Tibial nerve (tissue), 4 donors: ENCODE measurements at places on chromosomes 16 and 17. TPM values are rescaled to one million over a fixed set of nuclear protein-coding genes. Genes with fewer than 3 reads are reported as not detected.

CLDN9 gene
- total RNA-seq, result not detected

GRCh38 chr17:81484195-81484979 is 28.2 kb downstream of the ACTG1 start:
- peak overlapping the region; percentile 45 for H3K4me3 ChIP-seq
- no peak overlapping the region for H3K27ac ChIP-seq
- H3K27me3 ChIP-seq, result no peaks in the 10 kb centered on the region
- H3K36me3 ChIP-seq, result no peaks in the 10 kb centered on the region
- peak; percentile 82 for DNase-seq

- no peak overlapping the region for H3K4me3 ChIP-seq
- DNase-seq, result no peak
- H3K27ac ChIP-seq, result no peak overlapping the region
- H3K4me1 ChIP-seq, result no peaks in the 10 kb centered on the region
- H3K36me3 ChIP-seq, result no peaks in the 10 kb centered on the region
Measured at GRCh38 chr16:35182043-35182677, 1722.7 kb downstream of the TP53TG3F start.

TBC1D3B gene
- total RNA-seq, result not detected

SOST gene
- total RNA-seq, result not detected

DNA sequence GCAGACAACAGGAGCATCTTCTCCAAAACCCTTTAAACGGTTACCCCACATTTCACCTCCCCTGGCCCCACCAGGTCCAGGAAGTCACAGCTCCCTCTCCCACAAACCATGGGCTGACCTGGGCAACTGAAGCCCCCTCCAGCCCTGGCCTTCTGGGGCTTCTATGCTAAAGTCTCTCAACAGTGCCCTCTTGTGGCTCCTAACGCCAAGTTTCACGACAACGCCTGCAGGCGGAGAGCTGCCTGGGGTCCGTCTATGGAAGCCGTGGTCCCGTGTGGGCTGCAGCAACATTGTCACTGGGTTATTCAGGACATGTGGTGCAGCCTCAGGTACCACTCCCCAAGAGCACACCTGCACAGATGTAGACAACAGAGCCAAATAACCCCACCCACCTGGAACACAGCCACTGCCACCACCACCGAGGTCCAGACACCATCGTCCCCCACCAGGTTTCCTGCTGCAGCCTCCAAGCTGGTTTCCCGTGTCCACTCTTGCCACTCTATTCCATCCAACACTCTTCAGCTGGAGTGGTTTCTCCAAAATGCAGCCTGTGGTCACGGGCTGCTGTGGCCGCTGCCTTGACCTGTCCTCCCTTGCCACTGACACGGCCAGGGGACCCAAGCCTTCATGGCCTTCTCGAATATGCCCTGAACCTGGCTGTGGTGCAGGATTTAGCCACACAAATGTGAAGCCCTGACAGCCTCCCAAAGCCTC is 19.1 kb downstream of the C16orf95 start:
- no peak for DNase-seq
- no peak overlapping the region for H3K27ac ChIP-seq
- H3K4me1 ChIP-seq, result peaks cover 5% of the 10 kb centered on the region
- no peaks in the 10 kb centered on the region for H3K36me3 ChIP-seq
- no peak overlapping the region for H3K4me3 ChIP-seq

GRCh38 chr16:83231729-83232128 is 576.0 kb upstream of the HSBP1 start:
- H3K4me3 ChIP-seq, result no peak overlapping the region
- no peak for DNase-seq
- no peaks in the 10 kb centered on the region for H3K27me3 ChIP-seq
- no peaks in the 10 kb centered on the region for H3K36me3 ChIP-seq
- H3K27ac ChIP-seq, result peak overlapping the region; percentile 36

GRCh38 chr16:15509593-15510535 is 75.5 kb downstream of the BMERB1 start:
- H3K27ac ChIP-seq, result no peak overlapping the region
- H3K4me1 ChIP-seq, result no peaks in the 10 kb centered on the region
- H3K27me3 ChIP-seq, result no peaks in the 10 kb centered on the region
- H3K36me3 ChIP-seq, result peaks cover 4% of the 10 kb centered on the region
- no peak overlapping the region for H3K4me3 ChIP-seq

DNA sequence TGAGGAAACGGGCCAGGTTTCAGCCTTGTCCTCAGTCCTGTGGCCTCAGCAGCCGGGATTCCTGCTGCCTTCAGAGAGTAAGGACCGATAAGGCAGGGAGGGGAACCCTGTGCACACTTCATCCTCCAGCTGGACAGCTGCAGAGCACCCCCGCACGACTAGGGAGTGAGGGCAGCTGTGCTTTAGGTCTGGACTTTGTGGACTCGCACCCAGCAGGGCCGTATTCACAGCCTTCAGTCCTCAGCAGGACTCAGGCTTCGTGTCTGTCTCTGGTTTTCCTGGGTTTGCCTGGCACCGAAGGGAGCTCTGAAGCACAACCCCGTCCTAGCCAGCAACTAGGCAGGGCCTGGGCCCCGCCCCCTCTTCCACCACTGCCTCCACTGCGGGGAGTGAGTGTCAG is 45.8 kb upstream of the CACNG5 start:
- H3K4me3 ChIP-seq, result no peak overlapping the region
- no peaks in the 10 kb centered on the region for H3K36me3 ChIP-seq
- H3K4me1 ChIP-seq, result no peaks in the 10 kb centered on the region
- H3K27ac ChIP-seq, result peak overlapping the region; percentile 54
- DNase-seq, result no peak

GRCh38 chr17:55437159-55437605 is 15.5 kb upstream of the MMD start:
- no peak overlapping the region for H3K27ac ChIP-seq
- no peak overlapping the region for H3K4me3 ChIP-seq
- H3K4me1 ChIP-seq, result no peaks in the 10 kb centered on the region

FBXO39 gene
- total RNA-seq, result 0.21 TPM

DNA sequence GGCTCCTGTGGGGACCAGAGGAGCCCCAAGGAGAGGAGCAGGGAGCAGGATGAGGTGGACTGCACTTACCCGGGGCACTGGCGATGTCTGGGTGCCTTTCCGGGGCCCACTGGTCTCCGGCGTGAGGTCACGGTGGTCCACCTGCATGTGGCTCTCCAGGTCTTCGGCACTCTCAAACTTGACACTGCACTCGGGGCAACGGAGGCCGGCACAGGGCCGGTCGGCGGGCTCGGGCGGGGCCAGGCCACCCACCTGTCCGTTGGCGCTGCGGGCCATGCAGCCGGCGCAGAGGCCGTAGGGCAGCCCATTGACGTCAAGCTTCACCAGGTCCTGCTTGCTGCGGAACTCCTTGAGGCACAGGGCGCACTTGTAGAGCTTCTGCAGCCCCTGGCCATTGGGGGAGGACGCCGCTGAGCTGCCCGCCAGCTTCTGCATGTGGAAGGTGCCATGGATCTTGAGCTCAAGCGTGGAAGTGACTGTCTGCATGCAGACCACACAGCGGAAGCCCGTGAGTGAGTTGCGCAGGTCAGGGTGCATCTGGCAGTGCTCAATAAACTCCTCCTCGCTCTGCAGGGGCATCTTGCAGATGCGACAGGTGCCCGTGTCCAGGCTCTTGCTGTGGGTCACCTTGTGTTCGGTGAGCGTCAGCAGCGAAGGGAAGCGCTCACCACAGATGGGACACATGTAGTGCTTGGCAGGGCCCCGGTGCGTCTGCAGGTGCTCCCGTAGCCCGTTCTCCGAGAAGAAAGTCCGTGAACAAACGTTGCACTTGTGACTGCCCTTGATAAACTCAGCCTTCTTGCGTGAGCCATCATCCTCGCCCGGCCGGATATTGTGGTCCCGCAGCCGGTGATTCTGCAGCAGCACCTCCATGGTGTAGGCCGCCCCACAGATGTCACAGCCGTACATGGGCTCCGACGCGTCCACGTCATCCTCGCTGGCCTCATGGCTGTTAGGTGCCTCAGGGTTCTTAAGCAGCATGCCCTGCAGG is 220.0 kb downstream of the ZNF423 start:
- no peaks in the 10 kb centered on the region for H3K4me1 ChIP-seq
- H3K36me3 ChIP-seq, result peaks cover 38% of the 10 kb centered on the region

- no peaks in the 10 kb centered on the region for H3K36me3 ChIP-seq
- no peak for DNase-seq
- H3K4me1 ChIP-seq, result peaks cover 14% of the 10 kb centered on the region
- H3K27ac ChIP-seq, result no peak overlapping the region
- H3K27me3 ChIP-seq, result no peaks in the 10 kb centered on the region
Measured at GRCh38 chr16:86858501-86858900, 280.2 kb downstream of the FOXL1 start.

DNA sequence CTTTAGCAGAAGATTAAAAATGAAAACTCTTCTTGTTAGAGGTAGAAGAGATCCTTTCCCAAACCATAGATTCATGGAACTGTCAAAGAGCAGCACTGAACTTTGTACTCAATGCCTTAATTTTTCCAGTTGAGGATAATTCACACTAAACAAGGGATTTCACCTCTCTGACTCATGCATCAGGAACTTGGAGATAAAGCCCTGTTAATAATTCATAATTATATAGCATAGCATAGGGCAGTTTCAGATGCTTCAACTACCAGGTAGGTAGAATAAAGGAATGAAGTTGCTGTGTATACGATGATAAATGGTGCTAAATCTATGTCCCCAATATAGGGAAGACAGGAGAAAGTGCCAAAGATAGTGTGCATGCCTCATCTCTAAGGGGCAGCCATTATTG is 450.4 kb downstream of the MAF start:
- no peak overlapping the region for H3K27ac ChIP-seq
- no peaks in the 10 kb centered on the region for H3K4me1 ChIP-seq
- H3K4me3 ChIP-seq, result no peak overlapping the region
- H3K27me3 ChIP-seq, result no peaks in the 10 kb centered on the region
- DNase-seq, result no peak
- no peaks in the 10 kb centered on the region for H3K36me3 ChIP-seq

RNF157 gene
- total RNA-seq, result 11.6 TPM

BFAR gene
- 74.5 TPM for total RNA-seq

DNA sequence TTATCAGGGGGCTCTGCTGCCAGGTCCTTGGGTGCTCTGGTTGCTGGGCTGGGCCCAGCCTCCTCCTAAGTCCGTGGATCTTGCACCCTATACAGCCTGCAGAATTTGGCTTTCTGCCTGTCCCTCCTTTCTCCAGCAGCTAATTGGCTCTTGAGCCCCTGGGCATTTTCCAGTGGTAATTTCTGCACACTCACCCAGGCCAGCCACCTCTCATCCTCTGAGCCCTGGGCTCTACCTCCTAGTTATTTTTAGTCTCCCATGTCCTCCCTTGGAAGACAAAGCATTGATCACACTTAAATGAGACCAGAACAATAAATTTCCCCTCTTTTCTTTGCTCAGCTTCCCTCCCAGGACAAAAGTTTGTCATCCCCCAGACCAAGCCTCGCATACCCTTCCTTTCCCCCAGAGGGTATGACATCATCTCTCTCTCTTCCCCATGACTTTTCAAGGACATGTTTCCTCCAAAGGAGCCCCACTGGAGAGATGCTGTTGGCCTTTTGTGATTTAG is 38.1 kb downstream of the C17orf75 start:
- H3K27me3 ChIP-seq, result no peaks in the 10 kb centered on the region
- no peaks in the 10 kb centered on the region for H3K4me1 ChIP-seq
- no peak overlapping the region for H3K4me3 ChIP-seq

PDK2 gene
- 44.6 TPM for total RNA-seq

- no peak for DNase-seq
- H3K27me3 ChIP-seq, result no peaks in the 10 kb centered on the region
- no peak overlapping the region for H3K27ac ChIP-seq
- H3K36me3 ChIP-seq, result peaks cover 3% of the 10 kb centered on the region
- no peak overlapping the region for H3K4me3 ChIP-seq
Measured at GRCh38 chr16:2905988-2906387, 5.7 kb upstream of the FLYWCH1 start.

DNA sequence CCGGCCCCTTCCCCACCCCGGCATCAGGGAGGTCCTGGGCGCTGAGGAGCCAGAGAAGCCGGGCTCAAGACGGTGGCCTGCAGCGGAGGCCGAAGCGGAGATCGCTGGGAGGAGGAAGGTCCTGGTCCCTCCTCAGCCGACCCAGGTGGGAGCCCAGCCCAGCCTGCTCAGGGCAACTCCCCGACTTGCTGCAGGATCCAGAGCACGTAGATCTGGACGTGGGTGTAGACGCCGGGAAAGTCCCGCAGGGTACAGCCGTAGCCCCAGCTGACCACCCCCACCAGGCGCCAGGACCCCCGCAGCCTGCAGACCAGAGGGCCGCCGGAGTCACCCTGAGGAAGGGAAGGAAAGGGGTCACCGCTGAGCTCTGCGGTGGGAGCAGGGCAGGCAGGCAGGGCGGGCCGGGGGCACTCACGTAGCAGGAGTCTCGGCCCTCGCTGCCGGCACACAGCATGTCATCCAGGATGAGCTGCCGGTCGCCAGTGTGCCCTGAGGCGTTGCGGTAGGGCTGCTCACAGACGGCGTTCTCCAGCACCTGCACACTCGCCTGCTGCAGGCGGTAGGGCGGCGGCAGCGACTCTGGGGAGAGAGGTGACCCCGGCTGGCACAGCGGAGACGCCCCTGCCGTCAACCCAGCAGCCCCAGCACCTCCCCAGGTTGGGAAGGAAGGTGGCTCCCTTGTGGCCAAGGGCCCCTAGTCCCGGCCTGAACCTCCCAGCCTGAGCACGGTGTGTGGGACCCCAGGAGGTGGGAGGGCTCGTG is 5.4 kb downstream of the TPSD1 start:
- H3K27ac ChIP-seq, result no peak overlapping the region
- no peaks in the 10 kb centered on the region for H3K36me3 ChIP-seq
- H3K27me3 ChIP-seq, result peaks cover 66% of the 10 kb centered on the region
- H3K4me3 ChIP-seq, result no peak overlapping the region
- no peak for DNase-seq
- no peaks in the 10 kb centered on the region for H3K4me1 ChIP-seq

NACA2 gene
- total RNA-seq, result not detected

GRCh38 chr16:66947302-66948065 is 12.2 kb downstream of the CES2 start:
- no peaks in the 10 kb centered on the region for H3K27me3 ChIP-seq
- H3K4me1 ChIP-seq, result peaks cover 10% of the 10 kb centered on the region
- no peaks in the 10 kb centered on the region for H3K36me3 ChIP-seq
- peak overlapping the region; percentile 50 for H3K4me3 ChIP-seq
- peak; percentile 85 for DNase-seq

- H3K36me3 ChIP-seq, result no peaks in the 10 kb centered on the region
- no peaks in the 10 kb centered on the region for H3K27me3 ChIP-seq
- DNase-seq, result peak; percentile 28
- no peak overlapping the region for H3K4me3 ChIP-seq
- H3K4me1 ChIP-seq, result peaks cover 32% of the 10 kb centered on the region
Measured at GRCh38 chr17:41917192-41917591, 1.6 kb downstream of the ACLY start.

GRCh38 chr17:81298991-81299738 is 4.1 kb upstream of the SLC38A10 start:
- no peaks in the 10 kb centered on the region for H3K36me3 ChIP-seq
- H3K4me1 ChIP-seq, result peaks cover 15% of the 10 kb centered on the region
- DNase-seq, result no peak
- H3K27me3 ChIP-seq, result no peaks in the 10 kb centered on the region

GRCh38 chr16:27355610-27356009 is 41.8 kb downstream of the IL4R start:
- no peak for DNase-seq
- no peaks in the 10 kb centered on the region for H3K4me1 ChIP-seq

GRCh38 chr16:81466356-81466980 is 21.9 kb downstream of the CMIP start:
- peak overlapping the region; percentile 35 for H3K27ac ChIP-seq
- no peak for DNase-seq
- no peaks in the 10 kb centered on the region for H3K27me3 ChIP-seq
- no peak overlapping the region for H3K4me3 ChIP-seq
